ENCODE measurements at places on chromosomes 1 and 21.

DNA sequence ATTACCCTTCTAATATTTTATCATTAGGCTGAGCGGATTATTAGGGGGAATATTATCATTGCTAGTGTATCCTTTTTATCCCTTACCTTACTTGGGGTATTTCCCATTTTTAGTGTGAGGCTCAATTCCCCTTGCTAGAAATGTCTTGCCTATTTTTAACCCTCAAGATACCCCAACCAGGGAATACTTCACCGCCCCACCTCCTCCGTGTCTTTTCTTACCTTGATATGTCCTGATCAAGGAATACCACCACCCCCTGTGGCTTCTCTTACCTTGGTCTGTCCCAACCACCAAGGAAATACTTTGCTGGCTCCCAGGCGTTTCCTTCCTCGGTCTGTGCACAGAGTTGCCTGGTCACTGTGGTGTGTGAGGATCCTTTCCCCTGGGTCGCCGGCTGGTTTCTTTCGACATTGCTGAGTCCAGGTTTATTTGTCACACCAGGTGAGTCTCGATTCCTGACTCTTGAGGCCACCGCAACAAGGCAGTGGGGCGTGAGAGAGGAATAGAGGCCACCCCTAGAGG, 57.8 kb downstream of the SERINC2 start:
- DNase-seq: no peak

DNA sequence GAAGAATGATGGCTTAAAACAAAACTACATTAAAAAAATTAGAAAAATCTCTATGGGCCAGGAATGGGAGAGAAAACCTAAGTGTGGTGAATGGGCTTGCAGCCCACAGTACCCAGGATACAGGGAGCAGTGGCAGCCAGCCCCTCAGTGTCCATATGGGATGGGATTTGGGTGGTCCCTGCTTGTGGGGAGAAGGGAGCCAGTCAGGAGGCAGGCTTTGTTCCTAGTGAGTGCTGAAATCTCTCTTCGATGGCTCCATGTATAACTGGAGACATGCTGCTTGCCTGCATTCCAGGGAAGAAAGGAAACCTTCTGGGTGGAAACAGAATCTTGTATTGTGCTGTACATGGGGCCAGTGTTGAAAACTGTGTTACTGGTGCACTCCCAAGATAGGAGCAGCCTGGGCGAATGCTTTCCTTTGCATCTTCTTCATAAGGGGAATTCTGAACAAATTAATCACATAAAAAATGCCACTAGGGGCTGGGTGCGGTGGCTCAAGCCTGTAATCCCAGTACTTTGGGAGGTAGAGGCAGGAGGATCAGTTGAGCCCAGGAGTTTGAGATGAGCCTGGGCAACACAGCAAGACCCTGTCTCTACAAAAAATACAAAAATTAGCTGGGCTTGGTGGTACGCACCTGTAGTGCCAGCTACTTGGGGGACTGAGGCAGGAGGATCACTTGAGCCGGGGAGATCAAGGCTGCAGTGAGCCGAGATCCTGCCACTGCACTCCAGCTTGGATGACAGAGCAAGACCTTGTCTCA, 36.0 kb downstream of the PTPRU start:
- DNase-seq: no peak

GRCh38 chr1:206739411-206740076, 31.0 kb upstream of the IL19 start:
- DNase-seq: no peak

- peak; percentile 88 for DNase-seq
Observed at GRCh38 chr1:86395751-86396497, at the start of gene ODF2L. ODF2L (minus strand) TSS chr1:86396323; CDS start chr1:86387027, 9,296 bp downstream.

DNA sequence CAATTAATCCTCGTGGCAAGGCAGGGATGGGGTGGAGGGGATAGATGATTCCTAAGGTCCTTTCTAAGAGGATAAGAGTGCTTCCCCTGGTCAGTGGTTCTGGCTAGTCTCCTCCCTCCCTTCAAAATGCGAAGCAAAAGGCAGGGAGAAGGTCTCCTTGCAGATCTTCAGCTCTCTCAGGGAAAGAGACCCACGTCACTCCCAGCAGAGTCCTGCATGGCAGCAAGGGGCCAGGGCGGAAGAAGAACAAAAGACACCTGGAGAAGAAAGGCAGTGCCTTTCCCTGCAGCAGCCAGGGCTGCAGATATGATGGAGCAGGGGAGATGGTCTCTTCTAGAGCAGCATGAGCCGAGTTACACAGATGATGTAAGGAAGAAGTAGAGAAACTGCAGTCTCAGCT, 29.6 kb upstream of the SLAMF9 start:
- DNase-seq: no peak

GRCh38 chr21:41725421-41726031, 41.3 kb downstream of the RIPK4 start:
- DNase-seq: no peak

DNA sequence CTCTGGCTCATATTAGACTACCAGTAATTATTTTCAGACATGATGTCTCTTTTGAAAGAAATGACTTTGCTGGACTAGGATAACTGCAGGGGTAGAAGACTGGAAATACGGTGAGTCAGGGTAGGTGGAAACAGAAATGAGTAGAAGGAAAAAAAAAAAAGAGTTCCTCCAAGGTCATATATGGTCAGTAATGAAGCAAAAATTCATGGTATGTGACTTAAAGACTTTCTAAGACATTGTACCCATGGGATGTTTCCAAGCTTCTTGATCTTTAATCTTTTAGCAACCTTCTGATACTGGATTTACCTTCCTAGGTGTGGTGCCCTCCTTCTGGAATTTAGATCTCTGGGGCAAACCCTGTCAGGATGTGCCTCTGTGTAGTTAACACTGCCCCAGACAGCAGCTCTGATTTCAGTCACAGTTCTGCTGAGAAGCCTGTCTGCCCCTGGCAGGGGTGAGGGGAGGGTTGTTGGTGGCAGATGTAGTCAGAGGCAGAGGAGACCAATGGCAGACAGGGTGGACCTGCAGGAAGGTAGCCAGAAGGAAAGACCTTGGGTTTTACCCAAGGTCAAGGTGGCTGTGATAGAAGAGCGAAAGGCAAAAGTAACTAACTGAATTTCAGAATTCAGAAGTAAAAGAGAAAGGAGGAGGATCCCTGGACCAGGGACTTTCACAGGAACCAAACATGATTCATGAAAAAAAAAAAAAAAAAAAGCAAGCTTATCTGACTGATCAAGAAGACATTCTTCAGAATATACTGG, 44.1 kb upstream of the BCL10 start:
- no peak for DNase-seq

DNA sequence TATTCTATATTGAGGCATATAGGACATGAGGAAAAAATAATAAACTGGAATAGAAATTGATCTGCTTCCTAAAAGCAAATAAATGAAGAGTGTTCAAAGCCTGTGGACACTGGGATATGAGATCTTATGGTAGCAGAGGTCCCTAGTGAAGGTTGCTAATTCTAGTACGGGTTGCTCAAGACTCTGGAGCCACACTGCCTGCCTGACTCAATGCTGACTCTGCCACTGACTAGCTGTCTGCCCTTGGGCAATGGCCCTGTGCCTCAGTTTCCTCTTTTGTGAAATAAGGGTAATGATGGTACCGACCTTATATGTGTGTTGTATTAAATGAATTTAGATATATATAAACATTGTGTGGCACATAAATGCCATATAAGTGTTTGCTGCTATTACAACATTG, 59.0 kb upstream of the C1orf53 start:
- no peak for DNase-seq

DNA sequence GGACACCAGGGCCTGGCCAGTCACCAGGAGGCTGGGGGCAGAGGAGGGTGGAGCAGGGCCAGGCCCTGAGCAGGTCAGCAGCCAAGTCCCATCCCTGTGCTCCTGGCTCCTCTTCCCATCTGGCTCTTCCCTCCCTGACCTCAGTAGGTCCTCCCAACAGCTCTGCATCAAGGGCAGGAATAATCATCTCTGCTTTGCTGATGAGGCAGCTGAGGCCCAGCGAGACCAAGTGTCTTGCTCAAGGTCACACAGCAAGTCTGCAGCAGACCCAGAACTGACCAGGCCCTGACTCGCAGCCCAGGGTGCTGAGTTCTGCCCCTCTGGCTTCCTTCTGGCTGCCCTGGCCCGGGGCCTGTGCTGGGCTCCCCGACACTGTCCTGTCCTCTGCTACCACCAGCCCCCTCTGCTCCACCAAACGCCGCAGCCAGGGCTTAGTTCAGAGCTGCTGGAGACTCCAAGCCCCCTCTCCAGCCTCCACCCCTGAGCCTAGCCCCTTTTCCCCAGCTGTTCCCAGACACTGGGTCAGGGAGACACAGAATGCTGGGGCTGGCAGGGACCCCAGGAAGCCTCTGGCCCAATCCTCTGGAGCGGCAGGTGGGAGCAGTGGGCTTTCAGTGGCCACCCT, 224.9 kb downstream of the PTPRU start:
- no peak for DNase-seq

DNA sequence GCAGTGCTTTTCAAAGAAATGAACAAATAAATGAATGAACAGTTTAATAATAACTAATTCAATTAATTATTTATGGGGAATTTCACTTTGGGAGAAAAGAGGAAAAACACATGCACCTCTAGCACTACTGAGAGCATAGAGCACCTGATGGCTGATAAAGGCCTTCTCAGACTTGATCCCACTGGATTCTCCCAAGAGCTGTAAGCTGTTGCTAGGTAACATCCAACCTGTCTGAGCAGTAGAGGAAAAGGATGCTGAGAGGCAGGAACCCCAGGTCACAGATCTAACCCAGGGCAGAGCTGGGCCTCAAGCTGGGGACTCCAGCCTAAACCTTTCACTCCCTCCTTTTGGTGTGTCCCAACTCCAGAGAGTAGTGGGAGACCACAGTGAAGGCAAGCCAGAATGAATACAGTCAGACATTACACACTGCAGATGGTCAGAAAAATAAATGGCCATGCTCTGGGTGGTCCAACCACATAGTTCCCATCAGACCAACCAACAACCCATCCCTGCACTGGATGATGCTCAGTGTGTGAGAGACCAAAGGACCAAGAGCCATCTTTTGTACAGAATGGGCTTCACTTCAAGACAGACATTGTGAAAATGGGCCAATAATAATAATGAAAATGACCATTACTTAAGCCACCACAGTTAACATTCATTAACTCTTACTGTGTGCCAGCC, 15.4 kb downstream of the TRABD2B start:
- no peak for DNase-seq

GRCh38 chr21:35046263-35046624, 2.9 kb downstream of the RUNX1 start:
- DNase-seq: no peak

DNA sequence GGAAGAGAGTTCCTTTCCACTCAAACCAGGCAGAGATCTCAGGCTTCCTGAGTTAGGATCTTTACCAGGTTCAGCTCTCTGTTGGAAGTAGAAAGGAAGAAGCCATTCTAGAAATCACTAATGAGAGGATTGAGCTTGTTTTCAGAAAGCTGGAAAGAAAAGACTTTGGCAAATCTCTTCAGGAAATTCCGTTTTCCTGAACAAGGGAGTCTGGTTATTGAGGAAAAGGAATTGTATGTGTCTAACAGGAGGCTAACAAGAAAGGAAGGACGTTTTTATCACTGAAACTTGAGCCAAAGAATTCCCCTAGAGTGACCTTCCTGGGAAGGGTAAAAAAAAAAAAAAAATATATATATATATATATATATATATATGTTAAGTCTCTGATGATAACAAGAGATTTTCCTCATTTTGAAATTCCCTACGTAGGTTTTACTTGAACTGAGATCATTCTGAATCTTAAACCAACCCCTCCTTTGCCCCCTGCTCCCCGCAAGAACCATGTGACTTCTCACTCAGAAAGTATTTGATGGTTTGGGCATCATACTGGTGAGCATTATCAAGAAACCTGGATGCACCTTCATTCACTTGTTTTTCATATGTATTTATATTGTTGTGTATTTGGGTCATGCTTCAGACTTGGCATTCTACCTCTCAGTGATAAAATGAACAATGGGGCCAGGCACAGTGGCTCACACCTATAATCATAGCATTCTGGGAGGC, 98.4 kb upstream of the BMP8A start:
- DNase-seq: no peak

DNA sequence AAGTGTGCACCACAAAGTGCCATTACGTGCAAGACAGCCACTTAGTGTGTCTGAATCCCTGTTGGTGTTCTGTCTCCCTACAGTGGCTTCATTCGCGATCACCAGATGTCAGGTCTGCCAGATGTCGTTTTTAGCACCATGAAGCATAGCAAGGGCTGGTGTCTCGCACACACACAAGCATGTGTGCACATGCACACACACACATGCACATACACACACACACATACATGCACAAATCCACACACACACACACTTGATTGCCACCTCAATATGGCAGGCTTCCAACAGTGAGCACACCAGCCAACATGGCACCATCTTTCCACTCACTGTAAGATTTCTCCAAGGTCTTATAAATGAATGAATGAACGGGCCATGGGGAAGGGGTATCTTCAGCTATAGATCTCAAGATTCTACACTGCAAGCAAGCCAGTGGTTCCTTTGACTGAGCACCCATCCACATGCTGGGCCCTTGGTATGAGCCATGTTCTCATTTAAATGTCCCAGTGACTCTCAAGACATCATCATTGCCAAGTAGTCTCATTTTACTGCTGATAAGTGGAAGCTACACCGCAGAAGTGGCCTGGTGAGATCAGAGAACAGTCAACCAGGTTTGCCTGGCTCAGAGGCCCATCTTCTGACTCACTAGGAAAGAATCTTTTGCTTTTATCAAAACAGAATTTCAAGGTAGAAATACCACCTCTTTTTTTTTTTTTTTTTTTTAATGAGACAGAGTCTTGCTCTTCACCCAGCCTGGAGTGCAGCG, 84.9 kb downstream of the SIM2 start:
- DNase-seq: no peak

DNA sequence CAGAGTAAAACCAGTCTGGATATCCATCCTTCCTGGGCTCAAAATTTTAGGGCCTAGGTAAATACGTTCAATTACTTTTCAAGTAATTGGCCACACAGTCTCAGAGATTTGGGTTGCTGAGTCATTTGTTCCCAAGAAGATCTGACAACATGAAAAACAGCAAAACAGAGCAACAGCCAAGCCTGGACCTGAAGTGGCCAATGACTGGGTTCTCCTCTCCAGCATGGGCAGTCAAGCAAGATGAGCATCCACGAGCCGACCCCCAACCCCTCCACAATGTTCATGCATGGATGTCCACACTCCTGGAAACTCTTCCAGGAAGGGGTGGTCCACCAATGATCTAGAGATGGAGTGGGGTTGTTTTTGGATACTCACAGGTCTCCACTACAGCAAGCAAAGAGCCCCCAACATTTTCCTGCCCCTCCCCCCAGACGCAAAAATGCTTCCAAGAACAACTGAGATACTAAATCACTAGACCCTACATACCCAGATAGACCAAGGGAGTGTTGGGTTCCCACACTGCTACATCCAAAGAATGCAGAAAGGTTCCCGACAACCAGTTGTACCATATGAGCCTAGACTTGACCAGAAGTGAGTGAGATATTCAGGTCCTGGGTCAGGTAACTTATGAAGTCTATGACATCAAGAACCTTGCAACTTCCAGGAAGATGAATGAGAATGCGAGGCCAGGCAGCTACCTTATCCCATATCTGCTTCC, 73.0 kb downstream of the CD46 start:
- no peak for DNase-seq

- DNase-seq: no peak
Observed at GRCh38 chr1:63264161-63264560, 58.2 kb upstream of the FOXD3 start.
